ENCODE measurements at places on chromosomes 3 and 15.

- DNase-seq, result no peak
These were observed 384.3 kb downstream of the PTPRG start for GRCh38 chr3:61945657-61946056.

DNA sequence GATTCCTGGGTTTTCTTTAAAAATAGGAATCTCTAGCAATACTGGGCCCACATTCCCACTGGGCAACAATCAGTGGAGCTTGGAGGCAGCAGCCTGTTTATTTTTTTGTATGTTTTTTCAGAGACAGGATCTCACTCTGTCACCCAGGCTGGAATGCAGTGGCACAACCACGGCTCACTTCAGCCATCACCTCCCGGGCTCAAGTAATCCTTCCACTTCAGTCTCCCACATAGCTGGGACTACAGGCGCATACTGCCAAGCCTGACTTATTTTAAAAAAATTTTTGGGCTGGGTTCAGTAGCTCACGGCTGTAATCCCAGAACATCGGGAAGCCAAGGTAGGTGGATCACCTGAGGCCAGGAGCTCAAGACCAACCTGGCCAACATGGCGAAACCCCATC is 29.1 kb upstream of the GNB5 start:
- DNase-seq, result no peak

DNA sequence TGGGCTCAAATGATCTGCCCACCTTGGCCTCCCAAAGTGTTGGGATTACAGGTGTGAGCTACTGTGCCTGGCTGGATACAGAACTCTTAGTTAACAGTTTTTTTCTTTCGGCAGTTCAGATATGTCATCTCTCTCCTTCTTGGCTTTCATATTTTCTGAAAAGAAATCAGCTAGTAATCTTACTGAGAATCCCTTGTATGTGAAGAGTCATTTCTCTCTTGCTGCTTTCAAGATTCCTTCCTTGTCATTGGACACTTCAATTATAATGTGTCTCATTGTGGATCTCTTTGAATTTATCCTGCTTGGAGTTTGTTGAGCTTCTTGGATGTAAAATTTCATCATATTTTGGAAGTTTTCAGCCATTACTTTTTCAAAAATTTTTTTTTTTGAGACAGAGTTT is 17.0 kb downstream of the TRIM69 start:
- no peak for DNase-seq

GRCh38 chr3:14796403-14797077 is 22.2 kb upstream of the FGD5 start:
- no peak for DNase-seq

DNA sequence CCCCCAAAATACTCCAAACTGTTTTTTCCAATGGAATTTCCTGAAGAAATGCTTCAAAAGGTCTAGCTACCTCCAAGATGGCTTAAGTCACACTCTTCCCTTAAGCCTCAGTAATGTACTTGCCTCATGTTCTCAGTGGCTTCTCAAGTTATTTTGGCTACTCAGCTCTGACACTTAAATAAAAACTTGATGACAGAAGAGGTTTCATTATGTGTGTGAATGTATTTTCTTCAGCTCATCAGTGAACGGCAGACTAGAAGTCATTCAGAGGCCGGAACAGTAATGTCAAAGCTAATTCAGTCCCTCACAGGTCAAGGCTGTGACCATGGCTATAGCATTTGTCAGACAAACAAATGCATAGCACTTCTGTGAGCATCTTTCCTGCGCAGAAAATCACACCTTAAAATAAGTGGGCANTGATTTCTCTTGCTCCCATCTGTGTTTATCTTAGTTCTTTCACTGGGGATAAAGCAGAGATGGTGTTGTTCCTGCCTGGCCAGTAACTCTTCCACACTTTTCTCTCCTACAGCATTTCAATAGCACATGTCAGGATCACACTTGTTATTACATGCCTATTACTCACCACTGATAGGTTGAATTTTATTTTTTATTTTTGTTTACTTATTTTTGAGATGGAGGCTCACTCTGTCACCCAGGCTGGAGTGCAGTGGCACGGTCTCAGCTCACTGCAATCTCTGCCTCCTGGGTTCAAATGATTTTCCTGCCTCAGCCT is 68.5 kb upstream of the PLCL2 start:
- no peak for DNase-seq

DNA sequence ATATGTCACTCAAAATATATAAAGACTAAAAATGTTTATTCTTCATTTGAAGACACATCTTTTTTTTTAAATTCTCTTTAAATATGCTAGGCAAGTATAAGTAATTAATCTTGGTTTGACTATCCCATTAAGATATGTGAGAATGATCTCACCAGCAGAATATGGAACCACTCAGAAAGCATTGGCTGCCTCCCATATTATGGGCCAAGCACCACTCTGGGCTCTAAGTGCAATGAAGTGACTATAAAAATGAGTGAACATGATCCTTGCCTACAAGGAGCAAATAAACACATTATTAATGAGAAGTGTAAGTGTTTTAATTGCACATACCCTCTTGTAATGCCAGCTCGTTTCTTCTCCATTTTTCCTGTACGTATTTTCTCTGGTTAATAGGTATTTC is 328.5 kb downstream of the NAALADL2 start:
- no peak for DNase-seq

- DNase-seq, result no peak
These were observed 52.9 kb upstream of the ROBO2 start for GRCh38 chr3:76986876-76987474.

DNA sequence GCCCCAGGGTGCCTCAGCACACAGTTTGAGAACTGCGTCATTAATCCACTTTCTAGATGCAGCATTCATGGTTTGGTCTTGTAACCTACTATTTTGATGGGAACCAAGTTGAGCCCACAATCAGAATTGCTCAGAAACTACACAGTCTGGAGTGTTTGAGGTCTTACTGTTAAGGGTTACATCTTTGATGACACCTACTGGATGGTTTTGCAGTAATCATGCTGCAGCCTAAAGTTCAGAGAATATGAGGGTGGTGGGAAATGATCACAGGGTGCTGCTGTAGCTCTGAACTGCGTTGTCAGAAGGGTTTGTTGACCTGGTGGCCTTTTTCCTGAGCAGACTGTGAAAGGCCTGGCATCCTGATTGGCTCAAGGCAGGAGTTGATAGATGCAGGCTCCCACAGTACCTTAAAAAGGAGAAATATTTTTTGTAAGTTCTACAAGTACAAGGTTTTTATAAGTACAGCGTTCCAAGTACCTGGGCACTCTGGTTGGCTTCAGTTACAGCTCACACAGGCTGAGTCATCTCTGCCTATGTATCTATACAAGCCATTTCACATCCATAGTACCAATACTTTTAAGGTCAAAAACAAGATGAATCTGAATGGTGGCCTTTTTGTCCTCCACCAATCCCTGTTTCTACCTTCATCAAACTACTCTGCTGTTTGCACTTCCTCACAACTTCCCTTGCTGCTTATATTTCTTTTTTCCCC is 60.5 kb upstream of the ACKR4 start:
- no peak for DNase-seq

GRCh38 chr3:44146073-44146472 is 95.6 kb upstream of the TOPAZ1 start:
- DNase-seq, result no peak

DNA sequence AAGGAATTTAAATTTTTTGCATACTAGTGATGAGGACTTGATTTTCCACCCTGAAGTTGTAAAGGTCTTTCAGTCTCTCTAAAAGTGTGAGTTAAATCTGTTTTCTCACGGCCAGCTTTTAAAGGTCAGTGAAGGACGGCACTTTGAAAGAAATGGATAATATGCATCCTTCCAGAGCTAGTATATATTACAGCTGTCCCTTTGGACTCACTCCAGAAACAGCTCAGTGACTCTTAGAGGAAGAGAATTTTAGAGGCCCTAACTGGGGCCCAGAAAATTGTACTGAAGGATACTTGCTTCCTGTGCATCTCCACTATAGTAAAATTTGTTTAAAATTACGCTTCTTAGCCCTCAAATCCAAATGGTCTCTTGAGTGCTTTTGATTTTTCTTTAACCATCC is 41.6 kb downstream of the PIK3CA start:
- no peak for DNase-seq

DNA sequence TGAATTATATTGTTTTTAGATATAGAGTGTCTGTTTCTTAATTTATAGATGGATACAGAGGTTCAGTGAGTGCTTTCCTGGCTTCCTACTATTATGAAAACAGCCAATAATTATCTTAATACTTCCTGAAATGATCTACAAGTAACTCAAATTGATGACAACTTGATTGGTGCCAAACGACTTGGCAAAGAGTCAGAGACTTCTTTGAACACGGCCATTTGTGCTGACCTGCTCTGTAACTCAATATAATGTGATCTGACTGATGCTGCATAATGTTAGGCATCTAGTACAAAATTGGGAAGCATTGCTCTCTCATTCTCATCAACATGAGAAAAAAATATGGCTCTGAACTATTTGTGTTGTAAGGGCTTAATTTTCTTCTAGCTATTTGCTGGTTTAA is 193.9 kb downstream of the DIPK2A start:
- no peak for DNase-seq

GRCh38 chr15:51077221-51078153 is 17.2 kb downstream of the TNFAIP8L3 start:
- no peak for DNase-seq

DNA sequence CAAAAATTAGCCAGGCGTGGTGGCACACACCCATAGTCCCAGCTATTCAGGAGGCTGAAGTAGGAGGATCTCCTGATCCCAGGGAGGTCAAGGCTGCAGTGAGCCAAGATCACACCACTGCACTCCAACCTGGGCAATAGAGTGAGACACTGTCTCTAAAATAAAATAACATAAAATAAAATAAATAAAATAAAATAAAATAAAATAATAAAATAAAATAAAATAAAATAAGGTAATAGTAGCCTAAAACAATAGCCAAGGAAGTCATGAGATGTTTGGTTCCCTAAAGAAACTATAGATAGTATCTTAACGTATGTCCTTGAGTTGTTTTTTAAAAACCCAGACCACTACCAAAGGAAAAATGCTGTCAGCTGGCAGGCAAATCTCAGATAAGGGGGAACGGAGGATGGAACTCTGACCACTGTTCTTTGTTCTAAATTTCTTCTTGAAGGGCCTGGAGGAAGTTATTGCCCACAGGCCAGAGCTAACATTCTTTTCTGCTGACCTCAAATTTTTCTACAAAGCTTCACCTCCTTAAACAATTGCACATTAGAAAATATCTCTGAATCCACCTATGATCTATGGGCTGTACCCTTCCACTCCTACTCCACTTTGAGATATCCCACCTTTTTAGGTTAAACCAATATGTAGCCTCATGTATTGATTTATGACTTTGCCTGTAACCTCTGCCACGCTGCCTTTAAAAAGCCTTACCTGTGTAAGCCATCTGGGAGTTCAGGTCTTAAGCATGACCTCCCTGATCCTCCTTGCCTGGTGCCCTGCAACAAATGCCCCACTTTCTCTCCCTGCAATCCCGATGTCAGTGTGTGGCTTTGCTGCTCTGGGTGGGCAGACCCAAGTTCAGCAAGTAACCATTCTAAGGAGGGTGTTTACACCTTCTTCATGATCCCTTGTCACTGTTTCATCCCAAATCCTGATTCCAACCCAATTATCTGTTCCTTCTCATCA is 126.2 kb upstream of the BHLHE40 start:
- DNase-seq, result no peak

GRCh38 chr3:71546821-71547220 is 36.7 kb downstream of the FOXP1 start:
- DNase-seq, result no peak

DNA sequence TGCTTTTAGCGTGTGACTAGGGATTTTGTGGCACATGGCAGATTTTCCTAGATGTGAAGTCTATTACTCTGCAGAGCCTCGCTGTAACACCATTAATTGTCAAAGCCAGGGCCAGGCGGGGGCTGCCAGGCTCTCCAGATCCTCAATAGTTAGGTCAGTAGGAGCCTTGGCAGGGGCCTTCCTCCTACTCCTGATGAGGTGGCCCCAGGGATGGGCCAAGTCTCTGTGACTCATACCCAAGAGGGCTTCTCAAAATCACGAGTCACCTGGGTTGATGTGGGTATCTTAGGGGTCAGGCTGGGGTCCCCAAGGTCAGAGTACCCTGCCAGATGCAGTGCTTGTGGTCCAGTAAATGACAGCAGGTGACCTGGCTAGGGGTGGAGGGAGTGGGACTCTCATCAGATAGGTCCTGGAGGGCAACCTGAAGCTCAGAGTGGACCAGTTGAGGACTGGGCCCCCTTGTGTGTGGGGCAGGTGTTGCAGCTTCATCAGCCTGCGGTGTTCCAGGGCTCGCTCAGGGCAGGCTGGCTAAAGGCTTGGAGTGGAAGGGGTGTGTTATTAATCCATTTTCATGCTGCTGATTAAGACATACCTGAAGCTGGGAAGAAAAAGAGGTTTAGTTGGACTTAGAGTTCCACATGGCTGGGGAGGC is 88.5 kb upstream of the MYZAP start:
- no peak for DNase-seq

GRCh38 chr3:58801541-58801940 is 135.0 kb upstream of the FAM3D start:
- DNase-seq, result no peak

GRCh38 chr3:23232016-23232415 is 28.9 kb downstream of the UBE2E2 start:
- no peak for DNase-seq

DNA sequence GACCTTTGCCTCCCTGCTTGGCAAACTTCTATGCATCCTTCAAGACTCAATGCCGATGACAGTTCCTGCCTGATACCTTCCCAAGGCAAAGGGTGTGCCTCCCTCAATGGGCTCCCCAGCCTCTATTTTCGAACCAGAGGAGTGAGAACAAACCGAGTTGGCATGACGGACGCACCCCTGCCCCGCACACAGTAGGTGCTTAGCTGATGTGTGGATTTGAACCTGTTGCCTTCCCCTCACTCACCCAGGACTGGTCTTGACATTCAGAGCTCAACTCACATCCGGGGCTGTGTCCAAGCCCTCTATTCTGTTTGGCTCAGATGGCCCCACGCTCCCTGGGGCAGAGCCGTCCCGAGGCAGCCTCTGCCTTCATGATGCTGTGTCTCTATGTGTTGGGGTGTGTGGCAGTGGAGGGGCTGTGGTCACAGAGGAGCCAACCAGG is 52.2 kb upstream of the SLC6A11 start:
- no peak for DNase-seq

GRCh38 chr3:169627789-169628188 is 35.7 kb downstream of the MECOM start:
- no peak for DNase-seq

DNA sequence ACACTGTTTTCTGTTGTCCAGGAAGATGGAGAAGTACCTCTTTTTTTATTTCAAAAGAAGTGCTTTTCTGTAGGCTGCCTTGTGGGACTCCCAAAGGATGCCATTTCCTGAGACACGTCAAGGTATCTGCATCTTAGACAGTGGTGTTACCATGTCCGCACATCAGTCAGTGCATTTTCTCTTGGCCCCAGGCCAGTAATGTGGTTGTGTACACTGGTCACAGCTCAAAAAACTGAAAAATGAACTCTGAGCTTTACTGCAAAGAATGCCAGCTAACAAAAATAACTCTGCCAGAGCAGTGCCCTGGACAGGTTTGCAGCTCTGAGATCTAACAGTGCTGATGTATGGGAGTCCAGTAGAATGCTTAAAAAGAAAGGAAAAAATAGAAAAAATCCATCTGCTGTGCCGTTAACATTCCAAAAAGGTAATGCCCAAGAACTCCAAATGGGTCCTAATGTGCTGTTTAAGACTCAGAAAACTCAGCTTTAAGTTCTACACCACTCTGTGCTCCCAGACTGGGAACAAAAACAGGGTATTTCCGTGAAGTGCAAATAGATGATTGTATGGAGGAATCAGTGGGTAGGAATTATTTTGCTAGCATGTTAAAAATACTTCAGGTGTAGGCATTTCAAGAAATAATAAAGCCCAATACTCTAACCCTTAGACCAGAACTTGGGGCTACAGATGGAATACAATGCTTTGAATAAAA is 315.9 kb downstream of the FEZF2 start:
- DNase-seq, result no peak

GRCh38 chr3:11717768-11718636 is 74.3 kb upstream of the VGLL4 start:
- DNase-seq, result no peak

Measured in stimulated activated CD4-positive, alpha-beta T cell treated with anti-CD3 and anti-CD28 coated beads, TNF-alpha, amount 100 ng/mL, for 4 hours (primary cell).